ENCODE measurements at places on chromosomes 6 and 20.

GRCh38 chr6:167013067-167013466 is 13.9 kb downstream of the CEP43 start:
- DNase-seq: no peak

DNA sequence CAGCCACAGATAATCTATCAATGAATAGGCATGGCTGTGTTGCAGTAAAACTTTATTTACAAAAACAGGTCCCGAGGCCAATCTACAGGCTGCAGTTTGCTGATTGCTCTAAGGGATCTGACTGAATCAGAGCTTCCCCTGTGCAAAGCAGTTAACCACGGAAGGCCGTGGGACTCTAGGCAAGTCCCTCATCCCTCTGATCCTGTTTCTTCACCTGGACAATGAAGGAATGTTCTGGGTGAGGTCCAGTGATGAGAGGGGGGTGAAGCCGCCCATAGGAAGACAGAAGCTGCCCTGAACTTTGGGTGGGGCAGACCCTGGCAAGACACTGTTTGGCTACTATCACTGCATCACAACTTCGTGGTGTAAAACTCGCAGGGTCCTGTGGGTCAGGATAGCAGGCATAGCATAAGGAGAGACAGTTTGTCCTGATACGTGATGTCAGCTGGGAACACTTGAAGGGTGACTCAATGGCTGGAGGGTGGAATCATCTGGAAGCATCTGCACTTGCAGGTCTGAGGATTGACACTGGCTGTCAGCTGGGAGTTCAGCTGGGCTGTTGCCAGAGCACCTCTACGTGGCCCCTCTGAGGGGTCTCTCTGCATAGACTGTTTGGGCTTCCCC is 33.3 kb upstream of the TGM2 start:
- no peak for DNase-seq

- no peak for DNase-seq
Observed at GRCh38 chr6:154440422-154441043, 70.0 kb downstream of the CNKSR3 start.

- no peak for DNase-seq
Observed at GRCh38 chr6:5462856-5463255, 201.5 kb downstream of the FARS2 start.

DNA sequence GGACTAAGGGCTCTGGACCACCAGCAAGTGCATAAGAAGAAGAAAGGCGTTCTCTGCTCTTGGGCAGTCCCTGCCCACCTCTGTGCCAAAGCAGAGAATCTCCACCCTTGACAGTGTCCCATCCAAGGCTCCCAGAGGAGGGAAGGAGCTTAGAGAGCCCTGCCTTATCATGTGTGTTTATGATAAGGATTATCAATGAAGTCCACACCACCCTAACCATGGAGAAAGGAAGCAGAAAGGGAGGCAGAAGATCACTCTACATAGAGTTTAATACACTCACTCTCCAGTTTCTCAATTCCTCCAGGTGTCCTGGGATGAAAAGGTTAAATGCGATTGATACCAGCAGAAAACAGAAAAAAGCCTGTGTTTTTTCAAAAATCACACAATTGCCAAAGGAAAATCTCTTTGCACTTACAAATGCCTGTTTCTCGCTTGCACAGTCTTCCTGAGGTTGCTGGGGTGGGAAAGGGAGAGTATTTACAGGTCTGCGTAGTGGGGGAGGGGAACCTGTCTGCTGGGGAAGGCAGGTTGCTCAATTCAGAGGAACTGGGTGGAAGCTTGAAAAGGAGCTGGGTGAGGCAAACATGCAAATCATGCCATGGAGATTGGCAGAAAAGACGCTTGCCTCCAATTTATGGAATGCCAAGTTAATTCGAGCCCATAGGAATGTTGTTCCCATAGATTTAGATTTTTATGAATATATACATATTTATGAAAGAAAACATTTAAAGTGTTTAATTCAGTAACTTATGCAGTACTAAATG is 104.0 kb downstream of the EYA2 start:
- no peak for DNase-seq

DNA sequence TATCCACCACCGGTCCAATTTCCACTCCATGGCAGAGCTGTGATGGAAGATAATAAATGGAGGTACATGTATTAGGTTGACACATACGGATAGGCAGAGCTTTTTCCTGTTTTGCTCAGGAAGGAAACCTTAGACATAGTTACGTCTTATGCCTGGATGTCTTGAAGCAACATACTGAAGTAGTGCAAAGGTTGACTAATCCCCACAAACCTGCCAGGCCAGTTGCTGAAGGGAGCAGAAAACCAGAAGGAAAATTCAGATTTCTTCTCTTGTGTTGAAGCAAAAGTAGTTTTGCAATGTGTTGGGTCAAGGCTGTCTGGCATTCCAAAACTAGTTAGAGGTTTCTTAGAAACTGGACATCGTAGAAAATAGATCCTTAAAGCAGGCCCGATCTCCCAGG is 68.7 kb downstream of the PHACTR1 start:
- no peak for DNase-seq

DNA sequence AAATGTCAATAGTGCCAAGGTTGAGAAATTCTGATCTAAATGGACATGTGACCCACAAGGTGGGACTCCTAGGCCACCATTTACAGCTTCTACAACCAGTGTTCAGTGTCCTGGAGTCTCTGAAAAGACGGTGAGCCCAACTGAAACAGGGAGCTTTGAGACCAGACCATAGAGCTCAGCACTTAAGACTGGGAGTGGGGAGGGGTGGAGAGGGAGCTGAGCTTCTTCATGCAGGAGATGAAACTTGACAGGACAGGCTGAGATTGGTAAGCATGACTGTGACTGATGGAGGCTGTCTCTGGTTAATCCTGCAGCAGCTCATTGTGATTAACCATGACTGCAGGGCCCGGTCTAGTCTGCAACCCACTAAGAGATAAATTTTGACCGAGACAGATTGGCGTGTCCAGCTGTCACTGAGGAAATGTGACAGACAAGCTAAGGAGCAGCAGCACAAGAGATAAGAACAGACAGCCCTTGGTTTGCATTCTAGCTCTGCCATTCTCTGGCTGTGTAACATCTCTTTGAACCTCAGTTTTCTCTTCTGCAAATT is 1.4 kb upstream of the AAR2 start:
- no peak for DNase-seq

DNA sequence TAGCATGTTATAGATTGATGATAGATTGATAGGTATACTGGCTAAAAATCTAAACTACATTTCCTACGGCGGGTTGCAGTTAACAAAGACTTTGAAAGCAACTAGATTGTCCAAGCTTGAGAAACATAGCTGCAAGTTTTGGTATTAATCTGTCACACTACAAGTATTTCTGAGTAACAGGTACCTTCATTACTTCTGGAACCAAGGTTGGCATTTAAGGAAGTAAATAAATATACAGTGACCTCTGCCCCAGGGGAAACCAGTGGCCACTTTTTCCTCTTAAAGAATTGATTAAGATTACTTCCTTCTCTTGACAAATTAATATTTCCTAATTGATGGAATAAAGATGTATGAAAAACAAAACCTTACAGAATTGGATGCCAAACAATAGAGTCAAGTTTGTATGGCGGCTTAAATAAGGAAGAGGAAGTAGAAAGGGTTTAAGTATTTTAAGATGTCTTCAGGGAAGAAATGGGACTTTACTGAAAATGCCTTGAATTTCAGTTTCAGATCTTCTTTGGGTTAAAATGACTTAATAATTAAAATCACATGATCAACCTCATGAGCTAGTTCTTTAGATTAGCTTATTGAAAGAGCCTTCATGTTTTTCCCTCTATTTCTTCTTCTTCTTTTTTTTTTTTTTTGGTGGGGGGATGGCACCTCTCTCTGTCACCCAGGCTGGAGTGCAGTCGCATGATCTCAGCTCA is 132.8 kb downstream of the DOK5 start:
- DNase-seq: no peak

DNA sequence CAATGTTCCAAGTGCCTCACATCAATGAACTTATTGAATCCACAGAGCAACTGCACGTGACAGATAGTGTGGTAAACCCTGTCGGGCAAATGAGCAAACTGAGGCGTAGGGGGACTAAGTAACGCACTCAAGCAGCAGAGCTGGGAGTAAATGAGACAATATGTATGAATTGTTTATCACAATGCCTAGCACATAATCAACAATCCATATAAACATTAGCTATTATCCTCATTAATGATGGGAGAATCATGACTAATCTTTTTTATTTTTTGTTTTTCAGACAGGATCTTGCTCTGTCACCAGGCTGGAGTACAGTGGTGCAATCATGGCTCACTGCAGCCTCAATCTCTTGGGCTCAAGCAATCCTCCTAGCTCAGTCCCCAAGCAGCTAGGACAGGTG is 43.9 kb upstream of the B4GALT5 start:
- DNase-seq: no peak

- no peak for DNase-seq
Observed at GRCh38 chr20:23094213-23094896, 8.2 kb upstream of the CD93 start.

DNA sequence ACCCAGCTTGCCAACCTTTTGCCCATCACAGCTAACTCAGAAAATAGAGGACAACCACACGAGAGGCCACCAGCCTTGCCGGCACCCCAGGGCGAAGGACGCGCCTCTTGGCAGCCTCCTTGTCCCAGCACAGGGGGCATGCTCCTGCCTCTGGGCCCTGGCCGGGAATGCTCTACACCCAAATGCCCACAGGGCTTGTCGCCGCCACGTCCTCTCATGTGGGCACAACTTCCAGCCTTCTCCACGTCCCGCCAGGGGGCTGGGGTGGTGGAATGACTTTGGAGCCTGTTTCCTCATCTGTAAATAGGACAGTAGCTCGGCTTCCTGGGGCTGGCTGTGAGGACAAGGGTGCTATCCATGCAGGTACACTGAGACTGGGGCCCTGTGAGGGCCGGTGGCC is 152.4 kb upstream of the MLN start:
- DNase-seq: no peak

DNA sequence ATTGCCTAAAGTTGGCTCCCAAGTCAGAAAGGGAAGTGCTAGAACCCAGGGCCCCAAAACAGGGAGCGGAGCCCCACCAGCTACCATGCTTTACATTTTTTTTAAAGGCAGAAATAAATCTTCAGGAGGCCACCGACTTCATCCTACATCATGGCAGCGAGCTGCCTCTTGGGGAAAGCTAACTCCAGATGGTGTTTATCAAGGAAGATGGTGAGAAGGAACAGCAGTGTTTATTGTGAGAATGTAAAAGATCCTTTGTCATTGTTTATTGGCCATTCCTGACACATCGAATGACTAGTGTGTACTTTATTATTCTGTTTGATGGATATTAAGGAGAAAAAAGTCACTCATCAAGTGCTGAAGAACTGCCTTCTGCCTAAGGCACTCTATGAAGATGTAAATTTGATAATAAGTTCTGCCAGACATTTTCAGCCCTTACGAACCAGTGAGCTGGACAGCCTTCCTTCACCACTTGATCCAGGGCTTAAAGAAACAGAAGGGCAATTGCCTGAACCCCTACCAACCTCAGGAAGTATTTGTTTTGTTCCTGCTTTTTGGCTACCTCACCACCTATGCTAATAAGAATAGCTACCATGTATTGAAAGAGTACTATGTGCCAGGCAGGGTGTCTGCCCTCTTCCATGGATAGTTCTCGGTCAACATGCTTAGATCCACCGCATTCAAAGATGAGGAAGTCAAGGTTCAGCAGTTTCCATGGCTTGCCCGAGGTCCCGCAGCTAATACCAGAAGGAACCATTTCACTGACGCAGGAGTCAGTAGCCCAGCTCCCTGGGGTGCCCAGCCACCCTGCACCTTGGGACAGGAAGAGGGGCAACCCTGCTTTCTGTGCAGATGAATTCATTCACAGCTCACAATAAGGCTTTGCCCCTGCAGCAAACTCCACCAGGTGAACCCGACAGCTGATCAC is 194.7 kb upstream of the RREB1 start:
- no peak for DNase-seq

- no peak for DNase-seq
Observed at GRCh38 chr20:62719250-62719935, 10.8 kb downstream of the NTSR1 start.

- peak; percentile 71 for DNase-seq
Observed at GRCh38 chr20:37226889-37227288, 34.7 kb downstream of the GHRH start.

DNA sequence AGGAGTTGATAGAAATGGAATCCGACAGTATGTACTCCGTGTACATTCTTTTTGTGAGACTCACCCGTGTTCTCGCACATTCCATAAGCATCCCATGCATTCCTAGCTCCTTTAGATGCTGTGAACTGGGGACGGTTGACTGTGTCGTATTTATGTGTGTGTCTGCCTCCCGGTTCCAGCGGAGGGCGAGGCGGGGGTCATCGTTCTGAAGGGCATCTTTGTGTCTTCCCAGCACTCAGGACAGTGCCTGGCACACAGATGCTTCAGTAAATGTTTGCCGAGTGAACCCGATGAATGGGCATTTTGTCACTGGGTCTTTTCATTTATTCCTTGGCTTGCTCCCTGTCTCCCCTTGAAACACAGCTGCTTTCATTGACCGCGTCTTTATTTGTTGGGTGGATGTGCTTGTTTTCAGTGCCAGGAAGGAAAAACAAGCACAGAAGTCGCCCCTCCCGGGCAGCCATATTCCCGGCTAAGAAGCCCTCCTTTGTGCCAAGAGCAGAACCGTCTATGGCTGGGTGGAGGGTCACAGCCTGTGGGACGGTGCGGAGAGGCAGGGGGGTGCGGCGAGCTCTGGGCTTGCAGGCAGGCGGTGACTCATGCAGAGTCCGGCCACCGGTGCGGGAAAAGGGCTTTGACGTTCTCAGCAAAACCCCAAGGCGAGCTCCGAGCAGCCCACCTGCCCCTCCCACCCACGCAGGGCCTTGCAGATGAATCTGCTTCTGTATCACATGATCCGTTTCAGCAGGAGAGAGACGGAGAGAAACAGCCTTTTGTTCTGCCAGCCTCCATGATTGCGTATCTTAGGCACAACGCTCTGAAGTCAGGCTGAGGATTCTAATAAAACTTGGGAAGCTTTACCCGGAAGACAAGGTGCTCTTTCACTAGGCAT is 11.2 kb upstream of the PSMG4 start:
- DNase-seq: peak; percentile 63

- peak; percentile 88 for DNase-seq
Observed at GRCh38 chr6:15491255-15491985, 171.4 kb downstream of the DTNBP1 start.

DNA sequence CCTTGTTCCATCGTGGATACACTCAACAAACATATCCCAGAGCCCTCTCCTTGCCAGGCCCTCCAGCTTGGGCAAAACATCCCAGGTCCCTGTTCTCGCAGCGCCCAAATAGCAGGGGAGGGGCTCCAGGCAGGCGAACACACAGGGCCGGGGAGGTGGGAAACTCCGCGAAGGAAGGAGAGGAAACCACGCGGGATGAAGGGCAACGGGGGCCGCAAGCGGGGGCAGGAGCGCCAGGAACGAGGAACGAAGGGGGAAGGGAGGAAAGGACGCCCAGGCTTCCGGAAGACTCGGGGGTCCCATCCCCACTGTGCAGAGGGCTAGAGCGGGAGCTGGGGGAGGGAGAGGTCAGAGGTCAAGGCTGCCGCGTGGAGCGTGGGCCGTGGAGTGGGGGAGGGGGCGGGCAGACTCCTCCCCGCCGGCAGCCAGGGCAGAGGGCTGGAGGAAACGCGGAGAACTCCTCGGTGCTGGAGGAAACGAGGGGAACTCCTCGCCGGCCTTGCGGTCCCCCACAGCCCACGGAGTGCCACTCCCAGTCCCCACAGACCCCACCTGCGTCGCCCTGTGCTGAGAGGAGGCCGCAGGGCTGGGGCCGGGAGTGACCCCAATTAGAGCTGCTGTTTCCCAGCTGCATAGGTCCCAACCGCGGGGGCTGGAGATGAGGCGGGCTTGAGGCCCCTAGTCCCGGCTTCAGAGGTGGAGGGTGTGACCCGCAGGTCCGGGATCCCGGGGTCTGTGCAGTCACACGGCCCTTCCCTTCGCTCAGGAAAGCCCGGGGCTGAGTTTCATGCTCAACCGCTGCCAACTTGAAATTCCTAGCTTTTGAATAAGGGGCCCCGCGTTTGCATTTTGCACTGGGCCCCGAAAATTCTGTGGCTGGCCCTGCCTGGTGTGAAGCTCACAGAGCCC is 1.2 kb upstream of the RBM38 start:
- DNase-seq: peak; percentile 72

Data from right cardiac atrium (tissue), 5 donors.